ENCODE measurements at places on chromosomes 3 and 15.

GRCh38 chr15:22944651-22945050 is 35.5 kb downstream of the CYFIP1 start:
- no peak for DNase-seq

- DNase-seq = no peak
These were observed 459.7 kb upstream of the EPHA6 start for GRCh38 chr3:96354742-96355141.

DNA sequence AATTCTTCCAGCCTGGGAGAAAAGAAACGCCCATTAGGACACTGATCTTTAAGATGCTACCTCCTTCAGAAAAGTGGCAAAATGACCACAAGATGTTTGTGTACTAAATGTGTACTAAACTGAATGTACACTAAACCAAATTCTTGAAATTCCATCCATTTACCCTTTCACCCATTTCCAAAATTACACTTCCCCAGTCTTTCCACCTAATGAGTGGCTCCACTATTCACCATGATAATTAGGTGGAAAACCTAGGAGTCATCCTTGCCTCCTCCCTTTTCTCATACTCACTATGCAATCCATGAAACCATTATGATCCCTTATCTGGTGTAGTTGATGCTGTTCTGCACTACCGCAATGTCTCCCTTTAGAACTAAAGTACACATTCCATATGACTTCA is 452.1 kb upstream of the THBS1 start:
- no peak for DNase-seq

DNA sequence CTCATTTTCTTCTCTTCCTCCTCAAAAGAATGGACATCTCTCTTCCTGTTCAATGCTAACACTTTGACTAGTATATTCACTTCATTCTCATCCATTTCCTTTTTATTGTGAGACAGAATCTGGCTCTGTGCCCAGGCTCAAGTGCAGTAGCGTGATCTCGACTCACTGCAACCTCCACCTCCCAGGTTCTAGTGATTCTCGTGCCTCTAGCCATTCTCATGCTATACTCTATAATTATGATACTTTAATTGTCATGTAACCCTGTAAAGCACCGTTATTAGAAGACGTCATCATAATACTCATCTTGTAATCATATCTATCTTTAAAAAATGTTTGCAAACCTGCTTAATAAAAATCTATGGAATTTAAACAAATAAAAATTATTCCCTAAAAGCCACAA is 107.0 kb downstream of the SHOX2 start:
- DNase-seq = no peak

GRCh38 chr3:134079761-134080160 is 50.0 kb upstream of the SLCO2A1 start:
- DNase-seq = no peak

DNA sequence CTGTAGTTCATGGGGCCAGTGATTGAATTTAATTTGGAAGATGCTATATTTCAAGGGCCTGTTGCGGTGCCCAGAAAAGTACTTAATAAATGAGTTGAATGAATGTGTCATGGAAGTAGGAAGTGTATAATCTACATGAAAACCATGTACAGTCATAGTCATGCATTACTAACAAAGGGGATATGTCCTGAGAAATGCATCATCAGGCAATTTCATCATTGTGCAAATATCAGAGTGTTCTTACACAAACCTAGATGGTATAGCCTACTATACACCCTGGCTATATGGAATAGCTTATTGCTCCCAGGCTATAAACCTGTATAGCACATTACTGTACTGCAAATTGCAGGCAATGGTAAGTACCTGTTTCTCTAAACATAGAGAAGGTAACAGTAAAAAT is 10.7 kb upstream of the MYO5C start:
- DNase-seq = no peak

DNA sequence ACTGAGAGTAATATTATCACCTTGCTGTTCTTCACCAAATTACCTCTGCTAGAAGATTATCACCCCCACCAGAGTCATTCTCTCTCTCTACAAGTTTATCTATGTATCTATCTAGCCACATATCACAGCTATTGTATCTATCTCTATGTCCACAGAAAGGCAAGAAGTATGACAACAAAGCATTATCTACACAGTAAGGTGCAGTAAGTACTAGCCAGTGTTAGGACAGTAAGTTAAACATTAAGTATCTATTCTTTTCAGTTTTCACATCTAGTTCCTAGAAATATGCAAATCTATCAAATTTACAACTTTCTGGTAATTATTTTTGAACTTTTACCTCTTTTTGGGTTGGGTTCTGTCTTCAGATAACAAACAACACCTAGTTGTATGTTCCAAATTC is 26.5 kb upstream of the XXYLT1 start:
- DNase-seq = no peak

DNA sequence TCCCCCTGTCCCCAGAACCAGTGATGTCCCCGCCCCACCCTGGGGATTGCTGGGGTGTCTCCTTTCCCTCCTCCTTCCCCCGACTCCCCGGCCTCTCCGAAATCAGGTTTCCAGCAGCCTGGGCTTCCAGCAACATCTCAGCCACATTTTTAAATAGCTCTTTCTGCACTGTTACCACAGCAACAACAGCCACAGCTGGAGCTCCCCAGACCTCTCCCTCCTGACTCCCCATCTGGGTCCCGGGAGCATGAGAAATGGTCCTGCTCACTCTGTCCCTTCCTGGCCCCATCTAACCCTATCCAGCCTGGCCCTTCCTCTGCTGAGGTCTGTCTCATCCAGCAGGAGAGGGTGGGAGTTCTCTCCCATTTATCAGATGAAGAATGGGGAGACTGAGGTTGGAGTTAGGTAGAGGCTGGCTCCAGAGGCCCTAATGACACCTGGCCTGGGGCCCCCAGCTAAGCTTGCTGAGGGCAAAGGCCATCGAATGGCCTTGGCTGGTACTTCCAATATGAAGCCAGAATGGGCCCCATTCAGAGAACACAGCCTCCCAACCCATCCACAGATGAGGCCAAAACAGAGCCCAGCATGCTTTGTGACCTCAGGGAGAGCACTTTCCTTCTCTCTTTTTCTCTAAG is 1.5 kb downstream of the CAMK1 start:
- DNase-seq = no peak

DNA sequence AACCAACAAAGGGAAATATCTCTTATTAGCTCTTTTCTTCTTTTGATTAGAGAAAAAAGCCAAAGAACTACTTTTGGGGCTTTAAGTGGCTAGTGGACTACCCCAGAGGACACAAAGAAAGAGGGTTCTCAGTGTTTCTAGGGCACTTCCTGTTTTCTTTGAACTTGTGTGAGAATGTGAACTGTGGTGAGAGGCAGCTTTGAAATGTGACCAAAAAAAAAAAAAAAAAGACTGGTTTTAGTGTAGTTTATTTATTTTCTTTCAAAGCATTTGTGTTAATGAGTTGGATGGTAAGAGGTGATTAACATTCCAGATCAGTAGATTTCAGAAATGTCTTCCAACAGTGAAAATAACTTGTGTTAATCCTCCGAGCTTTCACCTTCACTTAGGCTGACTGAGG is 32.4 kb downstream of the SELENOT start:
- no peak for DNase-seq

DNA sequence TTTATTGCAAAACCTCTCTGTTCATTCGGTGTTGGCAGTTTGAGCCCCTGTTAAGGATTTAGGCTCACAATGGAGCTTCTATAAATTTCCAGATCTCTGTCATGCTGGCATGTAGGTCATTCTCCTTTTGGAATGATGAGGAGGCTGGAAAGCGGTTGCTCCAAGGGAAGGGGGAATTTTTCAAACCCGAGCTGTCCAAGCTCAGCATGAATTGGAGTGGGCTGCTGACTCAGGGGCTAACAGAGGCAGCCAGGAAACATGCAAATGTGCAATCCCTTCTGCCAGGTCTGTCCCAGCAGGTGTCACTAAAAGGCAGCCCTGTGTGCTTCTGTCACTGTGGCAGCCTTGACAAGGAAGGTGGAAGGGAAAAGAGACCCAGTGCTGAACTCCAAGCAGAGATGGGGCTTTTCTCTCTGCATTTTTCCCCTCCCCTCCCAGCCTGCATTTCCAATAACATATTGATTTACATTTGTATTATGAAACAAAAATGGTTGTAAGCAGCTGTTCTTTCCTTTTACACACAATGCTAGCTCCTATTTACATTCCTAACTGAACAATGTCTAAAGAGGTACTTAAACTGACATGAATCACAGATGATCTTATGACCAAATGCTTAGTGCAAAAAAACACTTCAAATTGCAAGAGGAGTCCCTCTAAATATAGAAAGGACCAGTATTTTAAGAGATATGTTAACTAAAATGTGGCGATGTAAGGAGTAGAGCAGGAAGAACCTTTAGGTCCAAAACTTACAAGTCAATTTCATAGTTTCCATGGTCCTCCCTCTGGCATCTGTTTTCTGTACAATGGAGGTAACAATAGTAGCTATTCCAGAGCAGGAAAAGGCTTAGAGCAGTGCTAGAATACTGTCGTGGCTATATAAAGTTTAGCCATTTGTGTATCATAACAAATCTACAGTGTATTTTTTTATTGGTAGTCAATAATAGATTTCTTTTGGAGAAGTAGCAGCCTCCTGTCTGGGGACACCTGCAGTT is 84.5 kb upstream of the ATP10A start:
- no peak for DNase-seq

DNA sequence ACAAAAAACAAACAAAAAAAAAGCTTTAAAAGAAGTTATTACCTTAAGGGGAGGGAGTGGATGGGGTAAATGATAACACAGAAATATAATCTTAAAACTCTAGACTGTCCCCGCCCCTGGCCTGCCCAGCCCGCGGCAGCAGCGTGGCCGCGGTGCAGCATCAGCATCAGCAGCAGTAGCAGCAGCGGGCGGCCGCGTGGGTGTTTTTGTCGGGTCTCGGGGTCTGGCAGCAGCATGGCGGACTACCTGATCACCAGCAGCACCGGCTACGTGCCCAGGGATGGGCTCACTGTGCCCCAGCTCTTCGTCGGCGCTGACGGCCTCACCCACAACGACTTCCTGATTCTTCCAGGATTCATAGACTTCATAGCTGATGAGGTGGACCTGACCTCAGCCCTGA is 80.0 kb upstream of the ANKRD28 start:
- DNase-seq = no peak

- no peak for DNase-seq
These were observed 176.9 kb downstream of the FRMD5 start for GRCh38 chr15:44018151-44018550.

DNA sequence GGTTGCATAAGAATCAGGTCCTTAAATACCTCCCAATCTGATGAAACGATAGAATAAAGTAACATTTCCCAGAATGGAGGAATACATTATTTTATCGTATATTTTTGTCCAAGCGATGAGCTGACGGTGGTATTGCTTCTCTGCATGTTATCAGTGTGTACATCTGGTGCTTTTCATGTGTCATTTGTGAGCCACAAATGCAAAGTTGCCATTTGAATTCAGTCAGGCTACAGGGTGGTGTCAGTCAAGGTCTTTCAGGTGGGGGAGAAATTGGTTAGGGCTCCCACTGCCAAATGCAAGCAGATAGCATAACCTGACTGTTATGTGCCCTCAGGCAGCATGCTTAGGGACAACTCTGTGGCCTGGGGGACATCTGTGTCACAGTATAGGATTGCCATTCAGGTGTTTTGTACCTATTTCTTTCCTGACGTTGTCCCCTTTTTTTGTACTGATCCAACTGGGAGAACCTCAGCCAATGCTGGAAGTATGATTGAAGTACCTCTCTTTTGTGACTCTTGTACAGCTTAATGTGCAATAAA is 26.5 kb upstream of the TIMP4 start:
- no peak for DNase-seq

DNA sequence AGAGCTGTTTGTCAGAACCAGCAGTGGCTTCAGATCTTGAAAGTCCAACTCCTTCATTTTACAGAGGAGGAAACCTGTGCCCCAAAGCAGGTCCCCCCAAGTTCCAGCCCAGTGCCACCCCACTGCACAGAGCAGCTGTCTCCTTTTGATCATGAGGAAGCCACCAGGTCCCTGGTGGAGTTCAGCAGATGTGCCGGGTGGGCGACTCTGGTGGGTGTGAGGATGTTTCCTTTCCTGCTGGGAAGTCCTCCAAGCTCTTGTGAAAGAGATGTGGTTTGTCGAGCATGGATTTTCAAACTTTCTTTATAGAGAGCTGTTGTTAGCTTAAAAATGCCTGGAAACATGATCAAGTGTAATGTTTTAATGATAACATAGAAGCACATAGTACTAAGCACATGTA is 52.0 kb downstream of the SMAD3 start:
- DNase-seq = no peak

All from activated T-cell treated with anti-CD3 and anti-CD28 coated beads for 4 hours (primary cell).